ENCODE measurements at places on chromosomes 13 and 19. TPM values are rescaled to one million over a fixed set of nuclear protein-coding genes. Genes with fewer than 3 reads are reported as not detected.

The ZNF486 gene
- polyA plus RNA-seq, result 5.5 TPM

The PLK5 gene
- polyA plus RNA-seq, result not detected

The ZNF440 gene
- polyA plus RNA-seq, result 0.34 TPM

The CLDND2 gene
- 0.83 TPM for polyA plus RNA-seq

The ABCC4 gene
- 2.8 TPM for polyA plus RNA-seq

The ATP4B gene
- polyA plus RNA-seq, result not detected

The PCDH8 gene
- polyA plus RNA-seq, result not detected

The ZNF569 gene
- 4.4 TPM for polyA plus RNA-seq

The ATP8A2 gene
- 0.38 TPM for polyA plus RNA-seq

The STK11 gene
- 11.7 TPM for polyA plus RNA-seq

The CFD gene
- 4.1 TPM for polyA plus RNA-seq

The FXYD7 gene
- 2.1 TPM for polyA plus RNA-seq

The ABHD8 gene
- 7.5 TPM for polyA plus RNA-seq

The DPF1 gene
- polyA plus RNA-seq, result not detected

The NLRP5 gene
- not detected for polyA plus RNA-seq

The CFAP97D2 gene
- 0.40 TPM for polyA plus RNA-seq

The KLK6 gene
- not detected for polyA plus RNA-seq

The CDX2 gene
- polyA plus RNA-seq, result not detected

The KLK12 gene
- not detected for polyA plus RNA-seq

The TEX29 gene
- polyA plus RNA-seq, result not detected

The TTYH1 gene
- 1.5 TPM for polyA plus RNA-seq

The METTL21C gene
- not detected for polyA plus RNA-seq

The ADAT3 gene
- polyA plus RNA-seq, result 4.3 TPM

The A1BG gene
- 32.4 TPM for polyA plus RNA-seq

The ZNF491 gene
- polyA plus RNA-seq, result not detected

The KLK4 gene
- not detected for polyA plus RNA-seq

The CEACAM7 gene
- not detected for polyA plus RNA-seq

The CYP4F12 gene
- polyA plus RNA-seq, result not detected

The KCTD12 gene
- 0.31 TPM for polyA plus RNA-seq

The NMRK2 gene
- polyA plus RNA-seq, result not detected

The LILRB3 gene
- 2.7 TPM for polyA plus RNA-seq

The OVOL3 gene
- not detected for polyA plus RNA-seq

The VASP gene
- polyA plus RNA-seq, result 93.4 TPM

The CHST8 gene
- polyA plus RNA-seq, result not detected

The ACER1 gene
- polyA plus RNA-seq, result 0.63 TPM

The ILF3 gene
- polyA plus RNA-seq, result 52.2 TPM

The IGLON5 gene
- not detected for polyA plus RNA-seq

The IQCN gene
- not detected for polyA plus RNA-seq

The TUBB4A gene
- polyA plus RNA-seq, result 3.0 TPM

The SIAH3 gene
- polyA plus RNA-seq, result not detected

The DZIP1 gene
- not detected for polyA plus RNA-seq

The APOC1 gene
- not detected for polyA plus RNA-seq

The PDCD2L gene
- 11.4 TPM for polyA plus RNA-seq

The CEACAM4 gene
- polyA plus RNA-seq, result 0.61 TPM

The UGGT2 gene
- not detected for polyA plus RNA-seq

The CGB8 gene
- polyA plus RNA-seq, result not detected

The KANK3 gene
- polyA plus RNA-seq, result 5.3 TPM

The PODNL1 gene
- polyA plus RNA-seq, result not detected

The STOML3 gene
- polyA plus RNA-seq, result not detected

The ZNF563 gene
- polyA plus RNA-seq, result 1.0 TPM

The ZNF878 gene
- not detected for polyA plus RNA-seq

The CEBPA gene
- polyA plus RNA-seq, result 2.7 TPM

The GPR18 gene
- polyA plus RNA-seq, result 30.0 TPM

The STXBP2 gene
- polyA plus RNA-seq, result 115 TPM

The ZNF723 gene
- not detected for polyA plus RNA-seq

Measured in immature natural killer cell (primary cell).